ENCODE measurements at places on chromosomes 1 and 21.

GRCh38 chr1:70893381-70893780 lies 154.2 kb downstream of the PTGER3 start:
- no peak for DNase-seq

- no peak for DNase-seq
These were observed 438.2 kb upstream of the LRRC7 start for GRCh38 chr1:69129538-69129937.

- DNase-seq: no peak
These were observed 8.3 kb downstream of the CFHR2 start for GRCh38 chr1:196951711-196952394.

DNA sequence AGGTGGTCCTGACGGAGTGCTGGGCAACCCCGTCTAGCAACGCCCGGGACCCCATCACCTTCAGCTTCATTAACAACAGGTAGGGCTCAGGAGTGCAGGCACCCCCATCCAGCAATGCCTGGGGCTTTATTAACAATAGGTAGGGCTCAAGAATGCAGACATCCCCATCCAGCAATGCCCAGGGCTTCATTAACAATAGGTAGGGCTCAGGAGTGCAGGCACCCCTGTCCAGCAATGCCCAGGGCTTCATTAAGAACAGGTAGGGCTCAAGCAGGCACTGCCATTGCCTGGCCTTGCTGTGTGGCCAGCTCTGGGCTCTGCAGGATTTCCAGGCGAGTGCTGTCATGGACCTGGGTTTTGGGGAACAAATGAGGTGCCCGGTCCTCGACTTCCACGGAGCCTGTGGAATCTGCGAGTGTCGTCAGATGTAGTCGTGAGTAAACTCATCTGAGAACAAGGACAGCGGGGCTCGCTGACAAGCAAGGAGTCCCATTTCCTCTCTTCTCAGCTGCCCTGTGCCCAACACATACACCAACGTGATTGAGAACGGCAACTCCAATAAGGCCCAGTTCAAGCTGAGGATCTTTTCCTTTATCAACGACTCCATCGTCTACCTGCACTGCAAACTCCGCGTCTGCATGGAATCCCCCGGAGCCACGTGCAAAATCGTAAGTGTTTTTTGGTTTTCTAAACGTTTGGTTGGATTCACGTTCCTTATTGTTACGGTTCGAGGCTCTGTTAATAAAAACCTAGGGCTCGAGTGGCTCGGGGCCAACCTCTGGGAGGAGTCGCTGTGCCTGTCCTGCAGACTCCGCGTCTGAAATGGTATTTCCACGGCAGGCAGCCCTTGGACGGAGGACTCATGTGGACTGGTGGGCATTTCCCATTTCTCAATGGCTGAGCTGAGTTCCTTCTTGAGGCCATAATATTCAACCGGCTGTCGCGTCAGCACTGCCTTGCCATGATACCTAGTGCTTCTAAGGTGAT lies 56.3 kb downstream of the UMODL1 start:
- no peak for DNase-seq

- DNase-seq: no peak
These were observed 45.5 kb upstream of the ECE1 start for GRCh38 chr1:21335750-21336224.

- no peak for DNase-seq
These were observed 6.1 kb downstream of the SLC25A44 start for GRCh38 chr1:156200044-156200443.

- no peak for DNase-seq
These were observed 101.9 kb upstream of the SLC45A1 start for GRCh38 chr1:8216005-8216404.

DNA sequence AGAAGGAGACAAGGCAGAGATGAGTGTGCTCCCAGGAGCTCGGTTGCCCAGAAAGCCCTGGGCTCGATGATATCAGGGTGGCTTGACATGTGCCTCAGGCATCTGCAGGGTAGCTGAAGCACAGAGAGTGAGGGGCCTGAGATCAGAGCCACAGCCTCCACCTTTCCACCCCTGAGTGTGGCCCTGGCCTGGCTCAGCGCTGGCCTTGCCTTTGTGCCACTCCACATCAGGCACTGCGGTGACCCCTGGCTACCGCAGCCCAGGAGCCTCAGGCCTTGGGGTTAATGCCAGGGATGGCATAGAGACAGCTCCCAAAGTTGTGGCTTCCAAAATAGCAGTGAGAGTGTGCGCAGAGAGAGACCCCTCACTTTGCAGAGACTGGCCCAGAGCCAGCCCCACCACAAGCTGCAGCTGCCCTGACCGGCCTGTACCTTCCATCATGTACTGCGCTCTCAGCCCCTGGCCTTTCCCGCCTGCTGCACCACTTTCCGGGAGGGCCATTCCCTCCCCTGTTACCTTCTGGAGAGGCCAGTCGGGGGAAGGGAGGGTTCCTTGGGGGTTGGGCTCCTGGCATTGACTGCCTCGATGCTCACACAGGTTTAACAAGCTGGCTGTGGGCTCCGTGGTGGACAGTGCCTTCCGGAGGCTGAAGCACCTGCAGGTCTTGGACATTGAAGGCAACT lies 19.5 kb downstream of the PODN start:
- DNase-seq: no peak

GRCh38 chr1:31926853-31927660 lies 11.1 kb downstream of the PTP4A2 start:
- no peak for DNase-seq

- DNase-seq: no peak
These were observed 15.4 kb upstream of the AGTRAP start for GRCh38 chr1:11720525-11720924.

DNA sequence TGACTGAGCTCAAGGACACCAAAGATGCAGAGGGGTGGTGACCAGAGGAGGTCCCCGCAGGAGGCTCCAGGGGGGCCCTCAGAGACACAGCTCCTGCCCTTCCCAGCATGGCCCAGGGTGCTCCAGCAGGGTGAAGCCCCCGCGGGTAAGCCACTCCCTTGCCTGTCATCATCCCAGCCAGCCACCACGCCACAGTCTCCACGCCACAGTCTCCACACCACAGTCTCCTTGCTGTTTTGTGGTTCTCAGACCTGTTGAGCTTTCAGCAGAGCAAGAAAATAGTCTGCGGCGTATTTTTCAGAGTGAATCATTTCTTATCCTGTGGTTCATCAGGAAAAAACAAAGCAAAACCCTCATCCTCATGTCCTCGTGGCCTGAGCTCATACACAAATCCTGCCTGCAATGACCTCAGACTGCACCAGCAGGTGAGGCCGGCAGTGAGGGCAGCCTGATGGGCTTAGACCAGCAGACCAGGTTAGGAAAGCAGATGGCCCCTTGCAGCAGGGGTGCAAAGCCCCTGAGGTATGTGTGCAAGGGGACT lies 25.7 kb upstream of the ABCG1 start:
- DNase-seq: peak; percentile 17

DNA sequence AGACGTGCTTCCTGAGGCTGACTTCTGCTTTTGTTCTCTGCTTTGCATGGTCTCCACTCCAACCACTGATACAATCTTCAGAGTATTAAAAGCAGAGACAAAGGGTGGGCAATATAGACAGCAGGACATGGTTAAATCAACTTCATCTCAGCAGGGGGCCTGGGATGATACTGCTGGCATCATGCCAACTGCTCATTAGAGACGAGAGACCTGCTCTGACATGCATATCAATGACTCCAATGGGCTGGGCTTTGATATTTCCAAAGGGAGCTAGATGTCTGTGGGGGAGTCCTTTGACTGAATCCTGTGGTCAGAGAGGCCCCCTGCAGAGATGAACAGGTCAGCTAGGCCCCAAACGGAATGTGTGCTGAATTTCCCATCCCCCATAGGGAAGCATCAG lies 106.6 kb downstream of the ACTL8 start:
- no peak for DNase-seq

GRCh38 chr1:173758980-173759379 lies 44.2 kb downstream of the KLHL20 start:
- DNase-seq: no peak

- no peak for DNase-seq
These were observed 257.2 kb upstream of the AJAP1 start for GRCh38 chr1:4397196-4397595.

- DNase-seq: no peak
These were observed 14.4 kb upstream of the PPP1R15B start for GRCh38 chr1:204426035-204426436.

Measured in stimulated activated CD8-positive, alpha-beta memory T cell treated with anti-CD3 and anti-CD28 coated beads, Interleukin-7, amount 100 ng/mL, for 1 hour (primary cell).